Retina (tissue), 1 donor: ENCODE measurements at places on chromosomes 4 and X.

DNA sequence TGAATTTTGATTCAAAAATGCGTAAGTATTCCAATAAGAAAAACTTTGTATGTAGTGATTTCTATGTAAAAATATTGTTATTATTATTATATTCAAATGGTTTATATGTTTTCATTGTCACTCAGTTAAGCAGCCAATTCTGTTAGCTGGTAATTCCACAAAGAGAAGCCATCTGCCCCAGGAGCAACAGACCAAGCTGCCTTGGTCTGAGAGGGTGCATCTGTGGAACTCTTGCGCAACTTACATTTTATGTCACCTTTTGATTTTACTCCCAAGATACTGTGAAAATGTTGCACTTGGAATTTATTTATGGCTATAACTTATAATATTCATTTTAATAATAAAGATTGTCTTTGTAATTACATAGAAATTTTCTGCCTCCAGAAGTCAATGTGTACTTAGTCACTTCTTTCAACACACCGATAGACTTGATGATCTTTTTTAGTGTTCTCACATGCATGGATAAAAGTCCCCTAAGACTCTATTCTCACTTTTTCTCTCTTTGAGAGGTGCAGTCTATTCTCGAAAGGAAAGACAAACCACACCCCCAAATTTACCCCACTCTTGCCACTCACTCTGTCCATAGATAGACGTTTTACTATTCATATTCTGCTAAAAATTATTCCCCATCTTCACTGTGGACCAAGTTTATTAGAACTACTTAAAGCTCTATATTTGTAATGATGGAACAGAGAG is 30.6 kb downstream of the GPR174 start:
- no peak for DNase-seq

- no peak for DNase-seq
Measured at GRCh38 chr4:128663325-128663724, 146.2 kb upstream of the JADE1 start.

- DNase-seq = no peak
Measured at GRCh38 chr4:142242156-142242555, 603.9 kb downstream of the INPP4B start.

GRCh38 chr4:22999419-22999818 is 306.7 kb downstream of the GBA3 start:
- DNase-seq = no peak

GRCh38 chrX:78074088-78074487 is 30.0 kb upstream of the PGK1 start:
- DNase-seq = no peak

- DNase-seq = no peak
Measured at GRCh38 chr4:89161841-89162240, 50.5 kb downstream of the TIGD2 start.

- DNase-seq = no peak
Measured at GRCh38 chrX:86295293-86295692, 147.0 kb downstream of the DACH2 start.

- no peak for DNase-seq
Measured at GRCh38 chr4:93157986-93158385, 670.6 kb upstream of the ATOH1 start.

DNA sequence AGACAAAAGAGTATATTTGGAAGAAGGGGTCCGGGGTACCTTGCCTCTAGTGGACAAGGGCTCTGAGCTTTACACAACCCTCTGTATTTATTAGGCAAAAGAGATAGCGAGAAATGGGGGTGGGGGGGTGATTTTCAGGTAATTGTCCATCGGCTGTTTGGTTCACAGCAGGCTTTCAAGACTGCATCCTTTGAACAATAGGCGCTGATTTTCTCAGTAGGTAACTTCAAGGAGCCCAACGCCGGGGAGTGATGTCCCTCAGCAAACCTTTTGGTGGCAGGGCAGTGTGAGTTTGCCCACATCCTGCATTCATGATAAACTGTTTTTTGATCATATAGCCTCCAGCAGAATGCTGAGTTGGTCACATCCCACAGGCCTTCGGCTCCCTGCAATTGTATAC is 61.6 kb downstream of the KDM5C start:
- DNase-seq = no peak
